ENCODE measurements at places on chromosomes 3 and 15.
A peak's percentile ranks its signal among the peaks of the same experiment; 100 is the strongest.

DNA sequence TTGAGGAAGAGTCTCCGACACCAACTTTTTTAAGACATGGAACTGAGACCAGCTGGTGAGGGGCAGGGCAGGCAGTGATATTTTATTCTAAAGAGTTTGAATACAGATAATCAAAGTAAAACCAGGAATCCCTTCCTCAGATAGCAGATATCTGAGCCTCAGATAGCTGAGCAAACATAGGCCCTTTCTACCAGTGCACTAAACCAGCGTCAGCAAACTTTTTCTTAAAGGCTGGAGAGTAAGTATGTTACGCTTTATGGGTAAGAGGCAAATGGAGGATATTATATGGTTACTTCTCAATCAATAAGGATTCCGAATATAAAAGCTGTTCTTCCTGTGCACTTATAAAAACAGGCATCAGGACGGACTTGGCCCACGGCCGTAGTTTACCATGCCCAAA is 73.9 kb downstream of the WNT5A start:
- DNase-seq: no peak

DNA sequence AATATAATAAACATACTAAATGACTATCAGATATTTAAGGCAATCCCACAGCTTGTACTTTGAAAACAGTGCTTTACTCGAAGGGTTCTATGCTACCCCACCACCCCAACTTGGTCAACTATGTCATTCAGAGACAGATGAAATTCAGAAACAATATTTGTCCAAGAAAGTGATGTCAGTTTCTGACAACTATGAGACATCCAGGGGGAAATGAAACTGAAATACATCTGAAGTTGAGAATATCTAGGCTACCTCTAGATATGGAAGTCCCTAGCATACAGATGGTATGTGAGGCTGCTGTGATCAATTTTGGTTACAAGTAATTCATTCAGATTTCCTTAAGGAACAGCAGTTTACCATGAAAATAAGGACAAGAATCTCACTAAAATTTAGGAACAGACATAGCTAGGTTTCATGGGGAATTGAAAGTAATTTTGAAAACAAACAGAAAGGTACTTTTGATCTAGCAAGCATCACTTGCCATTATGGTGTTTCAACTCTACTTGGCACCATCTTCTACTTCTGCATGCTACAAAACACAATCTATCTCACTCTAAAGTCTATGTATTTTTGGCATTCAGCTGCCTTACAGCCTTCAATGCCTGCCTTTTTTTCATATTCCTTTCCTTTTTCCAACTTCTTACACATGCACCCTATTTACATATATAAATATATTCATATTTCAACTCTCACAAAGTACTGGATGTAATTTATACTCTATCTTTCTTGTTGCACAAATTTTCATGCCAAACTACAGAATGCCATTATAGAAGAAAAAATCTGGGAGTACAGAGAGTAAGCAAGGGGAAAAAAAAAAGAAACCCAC is 21.7 kb downstream of the ATG3 start:
- no peak for DNase-seq

DNA sequence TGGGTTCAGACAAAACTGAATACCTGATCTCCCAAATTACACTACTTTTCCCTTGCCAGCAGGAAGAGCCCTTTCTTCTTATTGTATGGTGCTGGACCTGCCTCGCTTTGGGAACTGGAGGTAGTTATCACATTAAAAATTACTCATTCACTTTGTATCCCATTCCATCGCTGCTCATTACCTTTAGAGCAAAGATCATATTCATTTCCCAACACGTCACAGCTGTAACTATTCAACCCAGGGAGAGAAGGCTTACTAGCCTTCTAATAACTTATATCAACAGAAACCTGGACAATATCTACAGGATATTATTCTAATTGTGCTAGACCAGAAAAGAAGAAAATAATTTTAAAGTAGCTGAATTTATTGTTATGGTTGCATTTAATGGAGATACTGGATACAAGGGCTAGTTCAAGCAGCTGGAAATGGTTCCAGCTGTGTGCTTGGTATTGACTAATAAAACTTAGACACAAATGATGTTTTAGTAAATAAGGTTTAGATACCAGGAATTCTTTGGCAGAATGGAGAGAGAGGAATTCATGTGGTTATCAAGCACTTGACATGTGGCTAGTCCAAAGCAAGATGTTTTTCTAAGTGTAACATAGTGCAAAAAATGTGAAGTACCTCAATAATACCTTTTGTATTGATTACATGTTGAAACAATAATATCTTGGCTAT is 656.3 kb downstream of the ROBO1 start:
- DNase-seq: peak; percentile 65

DNA sequence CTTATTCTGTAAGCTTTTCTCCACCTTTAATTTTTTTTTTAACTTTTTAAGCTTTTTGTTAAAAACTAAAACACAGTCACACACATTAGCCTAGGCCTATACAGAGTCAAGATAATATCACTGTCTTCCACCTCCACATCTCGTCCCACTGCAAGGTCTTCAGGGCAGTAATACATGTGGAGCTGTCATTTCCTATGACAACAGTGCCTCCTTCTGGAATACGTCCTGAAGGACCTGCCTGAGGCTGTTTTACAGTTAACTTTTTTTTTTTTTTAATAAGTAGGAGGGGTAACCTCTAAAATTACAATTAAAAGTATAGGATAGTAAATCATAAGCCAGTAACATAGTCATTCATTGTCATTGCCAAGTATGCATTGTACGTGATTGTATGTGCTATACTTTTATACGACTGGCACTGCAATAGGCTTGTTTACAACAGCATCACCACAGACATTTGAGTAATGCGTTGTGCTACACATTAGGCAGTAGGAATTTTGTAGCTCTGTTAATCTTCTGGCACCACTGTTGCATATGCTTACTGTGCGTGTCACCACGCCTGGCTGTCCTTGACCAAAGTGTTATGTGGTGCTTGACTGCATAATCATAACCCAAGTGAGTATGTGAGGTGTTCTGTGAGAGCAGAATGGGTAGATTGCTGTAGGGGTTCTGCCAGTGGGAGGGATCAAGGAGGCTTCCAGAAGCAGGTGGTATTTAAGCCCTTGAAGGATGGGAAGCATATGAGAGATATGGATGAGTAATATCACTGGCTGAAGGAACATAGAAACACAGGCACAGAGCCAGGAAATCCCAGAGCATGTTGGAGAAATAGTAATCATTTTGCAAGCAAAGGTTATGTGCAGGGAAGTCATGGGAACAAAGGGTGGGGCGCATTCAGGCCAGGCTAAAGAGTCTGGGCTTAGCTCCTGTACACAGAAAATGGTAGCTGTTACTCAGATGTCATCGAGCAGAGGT is 18.3 kb downstream of the FBXO22 start:
- DNase-seq: peak; percentile 51

GRCh38 chr3:71528816-71529215 is 54.7 kb downstream of the FOXP1 start:
- no peak for DNase-seq

GRCh38 chr3:99322551-99322950 is 315.8 kb upstream of the COL8A1 start:
- DNase-seq: no peak

DNA sequence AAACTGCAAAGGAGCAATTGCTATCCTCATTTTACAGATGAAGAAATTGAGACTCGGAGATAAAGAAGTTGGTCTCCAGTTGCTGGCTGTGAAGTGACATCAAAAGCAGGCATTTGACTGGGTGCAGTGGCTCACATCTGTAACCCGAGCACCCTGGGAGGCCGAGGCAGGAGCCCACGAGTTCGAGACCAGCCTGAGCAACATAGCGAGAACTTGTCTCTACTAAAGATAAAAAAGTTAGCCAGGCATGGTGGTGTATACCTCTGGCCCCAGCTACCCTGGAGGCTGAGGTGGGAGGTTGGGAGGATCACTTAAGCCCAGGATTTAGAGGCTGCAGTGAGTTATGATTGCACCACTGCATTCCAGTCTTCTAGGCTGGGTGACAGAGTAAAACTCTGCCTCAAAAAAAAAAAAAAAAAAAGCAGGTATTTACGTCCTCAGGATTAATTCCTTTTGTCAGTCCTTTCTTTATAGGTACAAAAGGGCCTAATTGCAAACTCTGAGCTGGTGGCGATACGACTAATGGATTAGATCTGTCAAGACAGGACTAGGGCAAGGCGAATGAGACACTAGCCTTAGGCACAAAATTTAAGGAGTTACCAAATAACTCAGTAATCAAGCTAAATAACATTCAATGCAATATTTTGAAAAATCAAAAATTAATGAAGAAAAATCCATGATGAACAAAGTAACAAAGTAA is 5.9 kb upstream of the DNASE1L3 start:
- DNase-seq: no peak

DNA sequence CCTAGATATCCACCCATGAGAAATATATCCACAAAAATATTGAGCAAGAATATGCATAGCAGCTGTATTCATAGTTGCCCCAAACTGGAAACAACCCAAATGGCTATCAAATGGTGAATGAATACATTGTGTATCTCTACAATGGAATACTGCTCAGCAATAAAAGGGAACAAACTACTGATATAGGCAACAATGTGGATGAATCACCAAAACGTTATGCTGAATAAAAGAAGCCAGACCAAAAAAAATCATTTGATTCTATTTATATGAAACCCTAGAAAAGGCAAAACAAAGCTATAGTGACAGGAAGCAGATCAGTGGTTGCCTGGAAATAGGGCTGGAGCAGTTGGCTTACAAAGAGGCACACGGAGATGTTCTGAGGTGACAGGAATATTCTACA is 15.5 kb upstream of the CMTM7 start:
- DNase-seq: peak; percentile 40

GRCh38 chr15:29528276-29528675 is 258.7 kb upstream of the NSMCE3 start:
- no peak for DNase-seq

- no peak for DNase-seq
Measured at GRCh38 chr3:128240232-128240631, 87.0 kb downstream of the EEFSEC start.

- peak; percentile 33 for DNase-seq
Measured at GRCh38 chr15:94027581-94027980, 203.8 kb upstream of the MCTP2 start.

DNA sequence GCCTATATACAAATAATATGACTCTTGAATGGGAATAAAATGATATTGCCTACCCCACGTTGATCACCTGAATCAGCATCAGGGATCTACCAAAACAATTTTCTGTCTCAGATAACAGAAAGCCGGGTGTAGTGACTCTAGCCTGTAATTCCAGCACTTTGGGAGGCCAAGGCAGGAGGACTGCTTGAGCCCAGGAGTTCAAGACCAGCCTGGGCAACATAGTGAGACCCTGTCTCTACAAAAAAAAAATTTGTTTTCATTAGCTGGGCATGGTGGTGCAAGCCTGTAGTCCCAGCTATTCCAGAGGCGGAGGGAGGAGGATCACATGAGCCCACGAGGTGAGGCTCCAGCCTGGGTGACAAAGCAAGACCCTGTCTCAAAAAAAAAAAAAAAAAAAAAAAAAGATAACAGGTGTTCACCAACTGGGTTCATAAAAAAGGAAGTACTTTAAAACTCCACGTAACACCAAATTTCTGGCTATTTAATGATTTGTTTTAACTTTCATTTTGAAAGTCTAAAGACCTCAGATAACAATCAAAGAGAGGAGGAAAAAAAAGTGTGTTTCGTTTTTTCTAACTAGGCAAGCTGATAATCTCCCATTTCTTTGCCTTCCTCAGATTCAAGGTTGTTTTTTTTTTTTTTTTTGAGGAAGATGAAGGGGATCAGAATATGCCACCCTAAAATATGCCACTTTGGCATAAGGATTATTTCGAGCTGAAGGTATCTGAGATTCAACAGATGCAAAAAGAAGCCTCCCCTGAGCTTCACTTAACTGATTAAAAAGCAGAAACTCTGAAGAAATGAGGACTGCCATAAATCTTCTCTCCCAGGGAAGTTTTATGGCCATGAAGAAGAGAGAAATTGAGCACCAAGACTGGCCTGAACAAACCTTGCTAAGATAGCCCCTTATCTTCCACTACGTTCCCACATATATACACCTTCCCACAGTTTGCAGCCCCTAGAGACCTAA is 44.1 kb downstream of the TRANK1 start:
- no peak for DNase-seq

- no peak for DNase-seq
Measured at GRCh38 chr15:95041297-95041696, 809.9 kb downstream of the MCTP2 start.

- DNase-seq: no peak
Measured at GRCh38 chr15:82918607-82919230, 33.8 kb downstream of the HOMER2 start.

DNA sequence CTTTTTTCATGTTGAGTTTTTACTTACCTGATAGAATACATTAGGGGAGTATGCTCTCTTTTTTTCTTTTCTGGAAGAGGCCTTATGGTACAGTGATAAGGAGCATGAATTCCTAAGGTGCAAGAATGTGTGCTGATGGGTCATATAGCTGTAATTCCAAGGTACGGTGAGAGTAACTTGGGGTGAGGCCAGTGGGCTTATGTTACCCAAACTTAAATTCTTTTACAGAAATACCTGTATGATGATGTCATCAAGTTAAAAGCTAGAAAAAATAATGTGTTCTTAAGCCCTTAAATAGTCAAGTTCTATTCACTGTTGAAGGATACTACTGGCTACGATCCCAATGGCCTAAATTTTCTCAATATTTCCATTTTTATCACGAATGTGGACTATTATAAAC is 111.2 kb downstream of the GMPS start:
- DNase-seq: peak; percentile 60

DNA sequence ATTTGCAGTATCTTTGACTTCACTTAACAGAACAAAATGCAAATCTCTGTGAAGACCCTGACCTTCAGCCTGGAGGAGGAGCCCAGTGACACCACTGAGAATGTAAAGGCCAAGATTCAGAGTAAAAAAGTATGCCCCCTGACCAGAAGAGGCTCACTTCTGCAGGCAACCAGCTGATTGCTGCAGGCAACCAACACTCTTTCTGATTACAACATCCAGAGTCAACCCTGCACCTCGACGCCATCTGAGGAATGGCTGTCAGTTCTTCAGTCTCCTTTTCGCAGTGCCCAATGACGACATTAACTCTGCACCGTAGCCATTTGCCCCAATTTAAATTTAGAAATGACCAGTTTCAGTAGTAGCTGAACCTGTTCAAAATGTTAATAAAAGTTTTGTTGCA is 14.9 kb downstream of the ATP13A3 start:
- no peak for DNase-seq

DNA sequence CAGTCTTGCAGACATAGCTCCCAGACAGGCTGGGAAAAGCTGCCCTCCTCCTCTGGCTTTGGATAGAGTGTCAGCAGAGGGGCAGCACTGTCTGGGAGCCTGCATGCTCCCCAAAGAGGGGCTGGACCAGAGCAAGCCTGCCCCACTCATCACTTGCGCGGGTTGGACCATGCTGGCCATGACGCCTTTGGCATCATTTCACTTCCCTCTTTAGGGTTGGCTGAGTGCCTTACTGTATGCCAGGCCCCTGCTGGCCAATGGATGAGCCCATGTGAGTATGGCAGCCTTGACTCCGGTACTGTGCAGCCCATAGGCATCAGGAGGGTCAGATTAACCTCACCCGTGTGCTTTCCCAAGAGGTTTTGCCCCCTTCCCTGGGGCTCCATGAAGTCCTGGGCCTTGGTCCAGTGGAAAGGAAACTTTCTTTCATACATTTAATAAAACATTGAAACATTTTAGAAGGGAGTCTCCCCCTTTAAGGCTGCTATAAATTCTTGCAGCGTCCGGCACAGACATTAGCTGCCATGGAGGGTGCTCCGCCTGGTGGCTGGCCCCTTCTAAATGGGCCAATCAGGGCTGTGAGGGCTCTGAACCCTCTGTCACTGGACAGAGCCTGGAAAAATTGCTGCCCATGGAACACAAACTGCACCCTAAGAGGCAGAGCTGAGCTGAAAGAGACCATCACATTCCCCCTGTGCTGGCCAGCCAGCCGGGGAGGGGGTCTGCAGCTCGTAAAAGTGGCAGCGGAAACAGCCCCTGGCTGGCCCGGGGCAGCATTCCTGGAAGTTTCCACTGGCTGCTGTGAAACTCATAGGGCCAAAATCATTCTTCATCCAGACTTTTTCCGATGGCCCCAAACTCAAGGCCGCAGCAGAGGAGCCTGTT is 20.8 kb upstream of the DUSP7 start:
- DNase-seq: no peak
